ENCODE measurements at places on chromosomes 4 and X. TPM values are rescaled to one million over a fixed set of nuclear protein-coding genes. Genes with fewer than 3 reads are reported as not detected.

The ZNF157 gene
- 0.09 TPM for total RNA-seq

The JADE1 gene
- total RNA-seq, result 12.5 TPM

The PAK3 gene
- 2.2 TPM for total RNA-seq

The HAND2 gene
- 56.4 TPM for total RNA-seq

The DTHD1 gene
- not detected for total RNA-seq

The XAGE1A gene
- total RNA-seq, result not detected

The FHIP1A gene
- 0.30 TPM for total RNA-seq

The RIPPLY1 gene
- not detected for total RNA-seq

The CT55 gene
- total RNA-seq, result not detected

The COL4A6 gene
- total RNA-seq, result 17.7 TPM

The FAM241A gene
- total RNA-seq, result 0.59 TPM

The N4BP2 gene
- total RNA-seq, result 4.8 TPM

The MAGEA2 gene
- not detected for total RNA-seq

The TMEM128 gene
- 18.4 TPM for total RNA-seq

The H2BW2 gene
- total RNA-seq, result not detected

The NMU gene
- not detected for total RNA-seq

The MEPE gene
- total RNA-seq, result not detected

The PKD2 gene
- total RNA-seq, result 79.9 TPM

The LUZP4 gene
- total RNA-seq, result not detected

The BTC gene
- under 0.01 TPM for total RNA-seq

The PLXNB3 gene
- 6.2 TPM for total RNA-seq

The CTSO gene
- 15.6 TPM for total RNA-seq

The IQCM gene
- total RNA-seq, result not detected

The PALLD gene
- total RNA-seq, result 213 TPM

The DDX60 gene
- total RNA-seq, result 17.7 TPM

The DCHS2 gene
- total RNA-seq, result not detected

The CT45A1 gene
- total RNA-seq, result not detected

The SLC9B1 gene
- total RNA-seq, result 0.89 TPM

The XAGE1B gene
- not detected for total RNA-seq

The GABRG1 gene
- total RNA-seq, result not detected

The CT47B1 gene
- total RNA-seq, result not detected

The TRAM1L1 gene
- total RNA-seq, result 3.3 TPM

The DMP1 gene
- total RNA-seq, result not detected

The S100G gene
- total RNA-seq, result not detected

The VEGFD gene
- 0.09 TPM for total RNA-seq

The EDNRA gene
- 3.9 TPM for total RNA-seq

The PABPC4L gene
- total RNA-seq, result 25.2 TPM

The GPM6B gene
- not detected for total RNA-seq

The FRG2 gene
- not detected for total RNA-seq

The FAM9C gene
- not detected for total RNA-seq

The ARHGEF38 gene
- not detected for total RNA-seq

The CLIC2 gene
- 0.59 TPM for total RNA-seq

The SRPK3 gene
- total RNA-seq, result under 0.01 TPM

The ANOS1 gene
- 29.6 TPM for total RNA-seq

The UGT2B10 gene
- not detected for total RNA-seq

The RASSF6 gene
- 0.05 TPM for total RNA-seq

The FBXL5 gene
- total RNA-seq, result 102 TPM

The SOD3 gene
- 16.9 TPM for total RNA-seq

The PNMA3 gene
- total RNA-seq, result 0.89 TPM

The GPR78 gene
- 1.2 TPM for total RNA-seq

The XAGE2 gene
- not detected for total RNA-seq

The KLB gene
- total RNA-seq, result not detected

The CXXC4 gene
- 0.30 TPM for total RNA-seq

The CSN1S1 gene
- total RNA-seq, result not detected

The MTTP gene
- total RNA-seq, result 0.30 TPM
